SK-N-DZ (cell line): ENCODE measurements at places on chromosomes 1 and 21.

DNA sequence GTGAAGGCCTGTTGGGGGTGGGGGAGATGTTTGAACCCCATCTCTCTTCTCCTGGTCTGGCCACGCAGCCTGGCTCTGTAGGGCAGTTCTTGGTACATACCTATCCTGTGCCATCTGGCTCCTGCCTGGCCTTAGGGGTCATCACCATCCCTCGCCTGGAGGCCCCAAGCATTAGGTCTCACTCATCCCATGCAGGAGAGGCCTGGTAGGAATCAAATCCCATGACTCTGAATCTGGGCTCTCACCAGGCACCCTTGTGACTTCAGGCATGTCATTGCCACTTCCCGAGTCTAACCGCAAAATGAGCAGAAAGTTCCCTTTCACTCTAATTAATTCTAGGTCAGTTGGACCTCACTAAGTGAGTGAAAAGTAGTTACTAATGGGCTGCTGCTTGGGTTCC is 37.2 kb downstream of the ETNK2 start:
- no peak for DNase-seq

GRCh38 chr1:158527190-158527815 is 26.9 kb downstream of the OR6Y1 start:
- DNase-seq = peak; percentile 47

DNA sequence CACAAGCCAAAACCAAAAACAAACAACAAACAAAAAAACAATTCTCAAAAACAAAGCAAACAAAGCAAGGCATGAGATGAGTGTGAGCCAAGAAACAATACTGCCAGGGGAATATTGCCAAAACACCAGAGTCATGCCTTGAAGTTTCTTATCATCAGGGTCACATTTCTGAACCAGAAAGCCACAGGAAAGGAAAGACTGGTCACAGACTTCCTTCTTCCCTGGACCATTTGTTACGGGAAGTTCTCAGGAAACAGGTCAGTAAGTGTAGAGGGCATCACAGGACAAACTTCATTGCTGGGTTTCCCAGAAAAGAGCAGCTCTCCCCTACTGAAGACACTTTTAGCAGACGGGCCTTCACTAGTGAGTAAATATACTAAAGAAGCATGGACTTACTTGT is 191.2 kb downstream of the GABPA start:
- no peak for DNase-seq

GRCh38 chr1:186829686-186830587 is 1.2 kb downstream of the PLA2G4A start:
- DNase-seq = no peak

DNA sequence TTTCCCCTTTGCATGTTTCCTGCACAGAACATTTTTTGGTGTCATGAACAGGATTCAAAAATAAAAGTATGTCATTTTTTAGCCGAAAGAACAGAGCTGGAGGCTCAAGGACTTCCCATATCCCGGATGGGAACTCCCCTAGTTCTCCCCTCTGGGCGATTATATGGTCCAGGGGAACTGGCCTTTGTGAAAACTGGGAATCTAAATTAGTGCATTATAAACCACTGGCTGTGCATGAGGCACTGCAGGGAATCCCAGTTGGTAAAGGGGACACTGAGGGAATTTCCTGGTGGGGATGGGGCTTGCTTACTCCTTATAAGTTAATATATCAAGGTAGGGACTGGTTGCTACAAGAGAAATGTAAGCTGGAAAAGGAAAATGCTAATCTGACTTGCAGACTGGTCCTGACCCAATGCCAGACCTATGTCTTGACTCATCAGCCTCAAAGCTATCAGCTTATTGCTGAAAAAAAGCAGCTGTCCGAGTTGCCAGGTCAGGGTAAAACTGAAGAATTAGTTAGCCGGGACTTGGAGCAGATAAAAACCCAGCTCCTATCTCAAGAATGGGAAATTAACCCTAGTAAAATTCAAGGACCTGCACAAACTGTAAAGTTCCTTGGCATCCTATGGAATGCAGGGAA is 122.6 kb downstream of the FCRL5 start:
- DNase-seq = no peak

DNA sequence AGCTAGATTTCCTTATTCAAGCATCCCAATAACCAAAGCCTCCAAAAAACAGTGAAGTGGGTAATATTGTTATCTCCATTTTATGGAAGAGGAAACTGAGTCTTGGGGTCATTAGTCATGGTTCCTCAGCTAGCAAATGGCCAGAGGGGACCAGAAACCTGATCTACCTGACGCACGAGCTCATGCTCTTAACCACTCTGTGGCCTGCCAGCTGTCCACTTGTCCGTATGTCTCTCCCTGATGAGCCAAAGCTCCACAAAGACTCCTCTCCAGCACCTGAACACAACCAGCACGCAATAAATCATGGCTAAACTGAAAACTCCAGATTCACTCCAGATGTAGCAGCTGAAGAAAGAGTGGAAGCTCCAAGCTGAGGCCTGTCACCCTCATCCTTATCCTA is 5.8 kb downstream of the CAPN8 start:
- no peak for DNase-seq

GRCh38 chr1:224080115-224080774 is 33.7 kb upstream of the FBXO28 start:
- DNase-seq = no peak

DNA sequence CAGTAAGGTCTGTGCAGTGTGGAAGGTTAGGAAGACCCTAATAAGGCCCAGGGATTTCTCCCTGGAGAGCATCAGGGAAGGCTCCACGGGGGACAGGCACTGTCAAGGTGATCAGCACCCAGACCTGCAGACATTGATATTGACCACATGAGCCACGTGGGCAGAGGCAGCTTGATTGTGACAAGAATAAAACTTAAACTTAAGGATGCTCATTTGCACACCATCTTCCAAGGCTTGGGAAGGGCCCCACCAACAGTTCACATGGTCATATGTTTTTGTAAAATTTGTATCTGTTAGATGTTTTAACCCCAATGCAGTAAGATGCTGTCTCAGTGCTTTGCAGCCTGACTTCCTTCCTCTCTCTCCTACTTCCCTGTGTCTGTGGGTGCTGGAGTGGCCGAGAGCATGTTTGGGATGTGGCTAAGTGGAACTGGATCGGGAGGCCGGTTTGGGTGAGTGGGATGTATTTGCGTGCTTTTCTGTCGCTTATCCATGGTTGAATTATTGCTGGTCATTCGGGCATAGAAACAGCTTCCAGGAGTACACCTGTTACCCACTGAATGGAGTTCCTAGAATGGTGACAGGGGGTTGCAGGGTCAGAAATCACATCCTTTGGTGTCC is 49.8 kb upstream of the OLIG2 start:
- DNase-seq = no peak

DNA sequence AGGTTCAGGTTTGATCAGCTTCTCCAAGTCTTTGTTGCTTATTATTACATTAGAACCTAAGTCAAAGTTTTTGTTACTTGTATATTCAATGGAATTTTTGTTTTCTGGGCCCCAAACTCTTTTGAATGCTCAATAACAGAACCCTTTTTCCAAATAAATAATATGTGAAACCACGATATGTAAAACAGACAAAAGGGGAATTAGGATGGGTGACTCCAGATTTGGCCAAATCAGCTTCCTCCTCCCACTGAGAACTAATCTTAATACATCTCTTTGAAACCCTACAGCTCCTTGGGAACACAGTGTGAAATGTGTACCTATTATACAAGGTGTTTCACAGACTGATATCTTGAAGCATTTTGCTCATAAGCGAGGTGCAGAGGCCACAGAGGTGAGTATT is 67.0 kb upstream of the TNFSF18 start:
- DNase-seq = no peak
